ENCODE measurements at places on chromosomes 5 and 9.

GRCh38 chr9:79480639-79481038, 91.1 kb upstream of the TLE4 start:
- DNase-seq = no peak

- peak; percentile 21 for DNase-seq
These were observed 80.8 kb downstream of the ASTN2 start for GRCh38 chr9:117334101-117334500.

DNA sequence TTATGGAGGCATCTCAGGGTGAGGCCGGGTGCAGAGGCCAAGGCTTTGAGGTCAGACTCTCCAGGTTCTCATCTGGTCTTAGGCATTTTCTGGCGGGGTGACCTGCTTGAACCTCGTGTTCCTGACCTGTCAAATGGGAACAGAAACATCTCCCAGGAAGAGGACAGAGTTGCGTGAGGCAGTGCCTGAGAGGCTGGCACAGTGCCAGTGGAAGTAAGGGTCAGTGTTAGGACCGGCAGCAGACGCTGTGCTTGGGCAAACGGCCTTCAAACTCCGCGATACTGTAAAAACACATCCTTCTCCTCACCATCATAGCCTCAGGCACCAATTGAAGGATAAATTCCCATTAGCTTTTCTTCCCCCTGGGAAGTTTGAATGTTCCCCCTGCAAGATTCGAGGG, 55.6 kb upstream of the FCN2 start:
- no peak for DNase-seq

- no peak for DNase-seq
These were observed 30.7 kb upstream of the PSD2 start for GRCh38 chr5:139764886-139765408.

DNA sequence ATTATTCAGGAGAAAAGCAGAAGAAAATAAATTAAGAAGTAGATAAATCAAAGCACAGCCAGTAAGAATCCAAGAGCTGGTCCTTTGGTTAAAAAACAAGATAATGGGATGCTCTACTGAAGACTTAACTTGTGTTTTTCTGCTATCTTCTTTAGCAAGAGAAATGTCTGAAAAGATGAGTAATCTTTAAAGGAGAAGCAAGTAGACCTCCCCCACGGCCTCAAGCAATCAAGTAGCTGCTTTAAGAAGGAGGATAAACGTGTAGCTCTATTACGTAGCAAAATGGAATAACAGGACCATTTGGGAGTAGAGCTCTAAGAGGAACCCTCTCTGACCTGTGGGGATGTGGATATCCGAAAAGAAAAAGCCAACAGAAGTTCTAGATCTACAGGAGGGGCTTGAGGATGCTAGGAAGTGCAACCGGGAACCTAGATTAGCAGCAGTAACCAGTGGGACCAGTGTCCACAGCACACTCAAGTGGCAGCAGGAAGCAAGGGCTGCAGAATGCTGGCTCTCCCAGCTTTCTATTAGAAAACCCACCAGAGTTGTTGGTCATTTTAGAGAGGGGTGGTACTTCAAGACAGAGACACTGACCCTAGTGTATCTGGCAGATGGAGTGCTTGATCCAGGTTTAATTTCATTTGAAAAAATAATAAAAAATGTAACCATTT, 185.4 kb downstream of the GABBR2 start:
- DNase-seq = peak; percentile 40

DNA sequence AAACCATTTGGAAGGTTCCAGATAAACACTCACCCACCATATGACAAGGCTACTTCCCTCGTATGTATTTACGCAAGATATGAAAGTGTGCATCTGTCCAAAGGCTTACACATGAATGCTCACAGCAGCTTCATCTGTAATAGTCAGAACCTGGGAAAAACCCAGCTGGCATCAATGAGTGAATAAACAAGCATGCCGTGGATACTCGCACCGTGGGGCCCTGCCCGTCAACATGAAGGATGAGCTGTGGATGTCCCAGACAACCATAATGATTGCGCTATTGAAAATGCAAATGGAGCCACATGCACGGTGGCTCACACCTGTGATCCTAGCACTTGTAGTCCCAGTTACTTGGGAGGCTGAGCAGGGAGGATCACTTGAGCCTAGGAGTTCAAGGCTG, 60.6 kb upstream of the FCN1 start:
- DNase-seq = no peak

DNA sequence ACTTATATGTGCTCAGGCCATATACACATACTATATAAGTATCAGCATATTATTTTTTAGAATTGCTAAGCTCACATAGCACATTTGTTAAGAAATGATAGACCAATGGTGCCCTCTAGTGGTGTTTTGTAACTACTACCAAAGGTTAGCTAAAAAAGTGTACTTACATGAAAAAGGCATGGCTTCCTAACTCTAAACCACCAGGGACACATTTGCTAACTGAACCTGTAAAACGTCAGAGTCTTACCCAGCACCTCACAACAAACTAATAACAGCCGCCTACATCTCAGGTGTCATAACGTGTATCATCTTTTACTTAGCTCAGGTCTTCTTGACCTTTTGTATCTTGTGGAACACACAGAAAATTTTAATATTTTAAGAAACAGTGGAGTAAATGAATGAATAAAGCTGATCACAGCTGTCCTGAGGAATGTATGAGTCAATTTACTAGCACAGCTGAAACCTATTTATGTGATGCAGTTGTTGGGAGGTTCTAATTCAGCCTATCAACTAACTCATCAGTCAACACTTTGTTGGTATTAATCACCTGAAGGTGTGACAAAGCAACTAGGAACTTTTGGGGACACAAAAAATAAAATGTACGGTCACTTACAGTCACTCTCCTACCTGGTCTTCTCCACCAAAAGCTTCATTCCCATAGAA, 72.9 kb downstream of the BAAT start:
- DNase-seq = no peak

- DNase-seq = no peak
These were observed 1014.1 kb upstream of the NUDT12 start for GRCh38 chr5:104576677-104577076.

DNA sequence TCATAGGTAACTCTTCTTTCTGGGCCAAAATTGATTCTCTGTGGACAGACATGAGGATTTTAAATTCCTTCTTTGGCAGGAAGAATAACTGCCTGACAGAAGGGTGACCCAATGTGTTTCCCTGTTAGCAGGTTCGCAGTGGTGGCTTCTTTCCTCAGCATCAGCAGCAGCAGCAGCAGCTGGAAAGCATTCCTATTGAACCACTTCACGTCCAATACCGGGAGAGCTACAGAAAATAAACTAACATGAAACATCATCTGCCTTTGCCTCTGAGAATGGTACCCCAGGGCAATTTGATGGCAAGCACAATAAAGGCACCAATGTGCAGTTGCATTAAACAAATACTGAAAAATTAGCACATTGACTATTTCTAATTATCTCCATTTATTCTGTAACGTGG, 214.5 kb downstream of the TMEM167A start:
- no peak for DNase-seq

DNA sequence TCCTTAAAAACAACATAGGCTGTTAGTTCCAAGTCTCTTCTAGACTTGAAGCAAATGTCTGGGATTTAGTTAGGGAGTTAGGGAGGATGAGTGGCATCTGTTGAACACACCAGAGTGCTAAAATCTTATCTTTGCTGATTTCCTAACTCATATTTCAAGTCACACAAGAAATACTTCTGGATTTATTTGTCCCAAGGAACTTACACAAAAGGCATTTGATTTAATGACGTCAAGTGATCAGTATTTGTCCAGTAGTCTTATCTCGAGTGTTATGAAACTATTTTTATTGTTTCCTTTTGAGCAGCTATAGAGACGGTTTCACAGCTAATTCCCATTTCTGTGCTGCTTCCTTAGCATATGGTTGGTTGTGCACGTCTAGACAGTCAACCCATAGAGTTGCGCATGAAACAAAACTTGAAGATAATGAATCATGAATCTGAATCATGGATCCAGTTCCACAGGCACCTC, 140.5 kb upstream of the TUT7 start:
- no peak for DNase-seq

GRCh38 chr5:165209101-165209727, 1703.8 kb downstream of the MAT2B start:
- no peak for DNase-seq

DNA sequence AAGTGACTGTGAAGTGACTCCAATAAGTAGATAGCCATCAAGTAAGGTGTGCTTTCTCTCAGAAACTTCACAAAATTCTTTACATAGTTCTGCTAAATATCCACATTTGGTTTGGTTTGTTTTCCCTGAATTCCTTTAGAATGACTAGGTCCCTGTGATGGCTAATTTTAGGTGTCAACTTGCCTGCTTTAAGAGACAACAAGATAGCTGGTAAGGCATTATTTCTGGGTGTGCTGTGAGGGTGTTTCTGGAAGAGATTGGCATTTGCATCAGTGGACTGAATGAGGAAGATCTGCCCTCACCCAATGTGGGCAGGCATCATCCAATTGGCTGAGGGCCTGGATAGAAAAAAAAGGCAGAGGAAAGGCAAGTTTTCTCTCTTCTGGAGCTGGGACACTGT, 8.3 kb upstream of the PTBP3 start:
- no peak for DNase-seq

- DNase-seq = no peak
These were observed 24.4 kb downstream of the NPR3 start for GRCh38 chr5:32735512-32735911.
